Transverse colon (tissue), 4 donors: ENCODE measurements at places on chromosomes 11 and 22. TPM values are rescaled to one million over a fixed set of nuclear protein-coding genes. Genes with fewer than 3 reads are reported as not detected.

Gene GRM5
- total RNA-seq = not detected

Gene OR5A1
- not detected for total RNA-seq

DNA sequence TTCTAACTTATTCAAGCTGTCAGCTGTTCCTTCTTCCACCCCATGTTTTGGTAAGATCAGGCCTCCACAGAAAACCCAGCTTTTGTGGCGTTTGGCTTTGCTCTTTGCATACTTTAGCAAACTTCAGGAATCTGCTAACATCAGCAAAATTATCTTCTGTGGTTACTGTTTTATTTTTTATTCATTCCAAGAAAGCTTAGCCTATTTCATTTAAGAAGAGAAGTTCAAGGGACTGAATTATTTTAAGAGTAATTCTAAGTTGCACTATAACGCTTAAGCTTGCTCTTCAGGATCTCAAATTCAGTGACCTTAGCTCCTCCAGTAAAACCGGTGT is 1.1 kb downstream of the JHY start:
- H3K36me3 ChIP-seq = no peaks in the 10 kb centered on the region
- H3K4me1 ChIP-seq = peaks cover 5% of the 10 kb centered on the region
- no peak for DNase-seq
- H3K4me3 ChIP-seq = no peak overlapping the region
- peaks cover 3% of the 10 kb centered on the region for H3K27me3 ChIP-seq

- H3K36me3 ChIP-seq = no peaks in the 10 kb centered on the region
- no peak for DNase-seq
- H3K27me3 ChIP-seq = peaks cover 3% of the 10 kb centered on the region
Measured at GRCh38 chr11:120032766-120033390, 105.0 kb downstream of the TRIM29 start.

DNA sequence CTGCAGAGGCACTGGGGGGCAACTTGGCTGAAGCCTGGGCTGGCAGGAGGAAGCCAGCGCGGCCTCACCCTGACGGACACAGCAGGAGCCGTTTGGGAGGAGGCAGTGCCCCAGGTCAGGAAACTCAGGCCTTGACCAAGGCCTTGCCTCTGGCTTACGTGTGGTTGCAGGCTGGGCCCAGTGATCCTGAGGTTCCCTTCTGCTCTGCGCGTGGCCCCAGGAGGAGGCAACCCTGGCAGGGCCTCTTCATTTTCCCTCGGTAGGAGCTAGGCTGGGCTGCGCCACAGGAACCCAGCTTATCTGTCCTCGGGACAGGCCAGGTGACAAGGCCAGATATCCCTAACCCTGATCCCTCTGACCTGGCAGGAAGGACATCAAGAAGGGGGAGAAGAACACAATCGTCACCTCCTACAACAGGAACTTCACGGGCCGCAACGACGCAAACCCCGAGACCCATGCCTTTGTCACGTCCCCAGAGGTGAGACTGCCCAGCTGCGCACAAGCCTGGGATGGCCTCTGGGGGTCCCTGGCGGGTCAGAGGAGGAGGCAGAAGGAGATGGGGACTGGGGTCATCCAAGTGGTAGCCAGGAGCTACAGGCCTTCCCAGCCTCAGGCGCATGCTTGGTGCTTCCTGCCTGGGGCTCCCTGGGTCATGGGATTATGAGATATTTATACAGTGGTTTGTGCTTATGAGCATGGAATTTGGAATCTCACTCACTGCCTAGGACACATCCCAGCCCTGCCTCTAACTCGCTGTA is 20.6 kb downstream of the POLR3H start:
- H3K36me3 ChIP-seq = peaks cover 35% of the 10 kb centered on the region
- peaks cover 25% of the 10 kb centered on the region for H3K4me1 ChIP-seq
- H3K27ac ChIP-seq = peak overlapping the region; percentile 86

DNA sequence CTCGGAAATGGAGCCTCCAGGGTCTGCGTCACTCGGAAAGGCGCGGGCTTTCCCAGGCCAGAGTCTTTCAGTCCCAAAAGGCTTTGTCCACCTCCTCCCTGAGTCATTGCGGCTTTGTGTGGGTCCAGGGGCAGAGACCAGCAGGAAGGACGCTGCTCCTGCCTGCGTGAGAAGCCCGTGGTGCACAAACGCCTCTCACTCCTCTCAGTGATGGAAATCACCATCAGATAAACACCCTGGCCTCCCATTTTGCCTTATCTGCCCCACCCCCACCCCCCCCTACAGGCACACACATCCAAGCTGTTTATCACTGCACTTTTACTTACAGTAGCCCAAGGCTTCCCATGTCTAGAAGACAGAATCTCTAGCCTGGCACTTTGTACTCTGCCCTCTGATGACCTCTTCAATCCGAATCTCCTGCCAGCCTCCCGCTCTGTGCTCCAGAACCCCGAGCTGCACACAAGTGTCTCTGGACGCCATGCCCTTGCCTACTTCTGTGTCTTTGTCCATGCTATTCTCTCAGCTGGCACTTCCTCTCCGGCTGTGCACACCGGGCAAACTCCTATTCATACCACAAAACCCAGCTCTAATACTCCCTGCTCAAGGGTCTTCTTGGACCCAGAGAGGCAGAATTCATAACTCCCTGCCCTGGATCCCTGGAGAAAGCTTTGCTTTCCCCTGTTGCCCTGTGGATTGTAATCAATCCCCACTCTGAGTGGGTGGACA is 954.6 kb downstream of the TBC1D22A start:
- no peaks in the 10 kb centered on the region for H3K4me1 ChIP-seq
- no peak for DNase-seq
- no peaks in the 10 kb centered on the region for H3K36me3 ChIP-seq
- H3K27me3 ChIP-seq = peaks cover 15% of the 10 kb centered on the region
- H3K27ac ChIP-seq = no peak overlapping the region
- H3K4me3 ChIP-seq = no peak overlapping the region

GRCh38 chr22:22318723-22319465 is 74.3 kb downstream of the VPREB1 start:
- no peak for DNase-seq
- H3K27ac ChIP-seq = no peak overlapping the region
- H3K4me3 ChIP-seq = no peak overlapping the region
- no peaks in the 10 kb centered on the region for H3K27me3 ChIP-seq
- no peaks in the 10 kb centered on the region for H3K4me1 ChIP-seq
- no peaks in the 10 kb centered on the region for H3K36me3 ChIP-seq
